ENCODE measurements at places on chromosomes 12 and 14.

GRCh38 chr14:58488550-58488949, 61.0 kb downstream of the KIAA0586 start:
- DNase-seq: no peak

DNA sequence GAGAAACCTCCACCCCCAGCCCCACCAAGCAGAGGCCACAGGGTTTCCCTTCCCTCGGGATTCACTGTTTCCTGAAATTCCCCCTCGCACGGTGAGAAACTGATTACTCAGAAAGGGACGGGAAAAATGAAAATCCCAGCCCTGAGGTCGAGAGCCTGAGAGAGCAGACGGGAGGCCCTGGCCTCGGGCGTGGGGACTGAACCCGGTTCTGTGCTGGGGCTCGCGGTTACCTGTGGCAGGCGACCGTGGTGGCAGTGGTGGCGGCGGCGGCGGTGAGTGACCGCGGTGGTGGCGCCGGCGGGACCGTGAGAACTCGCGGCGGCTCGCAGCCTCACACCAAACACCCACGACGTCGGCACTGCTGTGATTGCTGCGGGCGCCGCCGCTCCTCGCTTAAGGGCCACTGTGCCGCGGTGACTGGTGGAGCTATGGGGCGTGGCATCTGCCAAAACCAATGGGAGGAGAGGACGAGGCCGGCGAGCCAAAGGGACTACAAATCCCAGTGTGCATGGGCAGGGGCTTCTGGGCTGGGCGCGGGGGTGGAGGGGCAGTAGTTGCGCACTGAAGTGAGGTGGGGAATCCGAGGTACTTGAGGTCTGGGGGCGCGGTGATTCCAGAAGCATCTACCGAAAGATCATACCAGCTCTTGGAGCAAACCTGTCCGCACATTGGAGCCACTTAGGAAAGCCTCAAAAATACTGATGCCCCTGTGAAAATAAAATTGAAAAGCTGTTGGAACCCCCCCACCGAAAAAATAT, at the start of gene LGMN:
TSS of gene LGMN (minus strand) at position 369 of the 758 bp plus-strand sequence. CDS start 15,841 bp downstream, outside the sequence.
- DNase-seq: peak; percentile 75

DNA sequence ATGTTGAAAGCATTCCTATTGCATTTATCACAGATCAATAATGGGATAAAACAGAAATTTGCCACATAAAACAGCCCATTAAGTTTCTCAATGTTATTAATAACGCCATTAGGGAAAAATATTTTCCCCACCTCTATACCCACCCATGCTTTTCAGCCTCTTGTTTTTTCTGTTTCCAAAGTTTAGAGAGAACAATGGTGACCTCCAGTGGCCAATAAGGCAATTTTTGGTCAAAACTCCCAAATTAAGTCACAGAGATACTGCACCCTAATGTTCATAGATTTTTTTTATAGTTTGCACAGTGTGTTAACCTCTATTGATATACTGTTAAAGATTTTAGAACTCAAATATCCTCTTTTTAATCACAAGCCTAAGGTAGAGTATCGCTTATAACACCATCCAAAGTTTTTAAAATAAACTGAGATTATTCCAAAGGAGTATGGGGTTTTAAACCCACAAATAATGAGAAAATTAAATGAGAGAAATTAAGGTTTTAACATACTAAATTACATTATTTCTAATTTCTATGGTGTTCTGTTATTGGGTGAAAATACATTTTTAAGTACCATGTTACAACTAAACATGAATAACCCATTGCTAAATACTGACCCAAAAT, 184.7 kb upstream of the DCN start:
- no peak for DNase-seq

DNA sequence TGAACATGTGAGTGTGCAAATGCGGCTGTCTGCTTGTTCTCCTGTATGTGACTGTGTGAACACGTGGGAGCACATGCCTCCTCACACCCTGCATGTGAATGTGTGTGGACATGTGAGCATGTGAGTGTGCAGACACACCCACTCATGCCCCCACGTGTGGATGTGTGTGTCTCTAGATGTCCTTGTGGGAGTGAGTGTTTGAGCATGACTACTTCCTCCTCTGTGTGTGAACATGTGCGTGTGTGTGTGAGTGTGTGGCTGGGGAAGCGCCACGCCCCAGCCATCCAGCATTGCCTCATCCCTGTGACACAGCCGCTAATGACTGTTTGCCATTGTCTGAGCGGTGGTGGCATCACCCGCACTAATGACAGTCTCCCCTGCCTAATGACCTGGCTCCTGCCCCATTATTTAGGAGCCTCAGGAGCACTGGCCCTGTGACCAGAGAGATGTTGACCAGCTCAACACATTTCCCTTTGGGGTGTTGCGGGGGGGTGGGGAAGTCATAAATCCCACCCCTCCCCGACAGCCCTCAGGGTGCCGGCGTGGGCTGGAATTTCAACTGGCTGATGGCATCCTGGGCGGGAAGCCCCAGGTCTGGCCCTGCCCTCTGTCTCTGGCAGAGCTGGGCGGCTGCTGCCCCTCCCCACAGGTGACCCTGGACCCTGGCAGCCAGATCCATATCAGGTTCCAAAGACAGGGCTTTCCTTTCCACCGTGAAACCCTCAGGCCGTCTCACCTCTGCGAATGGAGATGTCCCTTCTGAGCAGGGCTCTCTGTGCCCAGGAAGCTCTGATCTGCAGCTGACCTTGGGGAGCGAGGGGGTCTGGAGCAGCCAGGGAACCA, 11.5 kb upstream of the KRT80 start:
- no peak for DNase-seq

GRCh38 chr12:2957816-2958431, 1.3 kb upstream of the TEAD4 start:
- DNase-seq: no peak

- no peak for DNase-seq
Measured at GRCh38 chr14:91383439-91383838, 34.2 kb downstream of the CCDC88C start.

DNA sequence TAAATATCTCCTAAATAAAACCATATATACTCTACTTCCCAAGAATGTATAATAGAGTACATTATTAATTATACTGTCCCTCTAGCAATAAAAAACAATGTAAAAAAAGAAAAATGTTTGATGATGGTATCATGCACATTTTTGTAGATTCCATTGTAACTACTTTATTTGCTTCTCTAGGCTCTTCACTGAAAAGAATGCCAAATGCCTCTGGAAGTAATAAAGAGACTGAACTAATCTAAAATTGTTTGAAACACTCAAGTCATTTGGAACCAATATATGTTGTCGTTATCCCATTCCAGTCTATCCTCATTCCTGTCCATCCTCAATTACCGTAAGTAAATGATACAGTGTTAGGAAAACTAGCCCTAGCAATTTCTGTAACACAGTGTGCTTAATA, 233.6 kb downstream of the C12orf50 start:
- DNase-seq: no peak

DNA sequence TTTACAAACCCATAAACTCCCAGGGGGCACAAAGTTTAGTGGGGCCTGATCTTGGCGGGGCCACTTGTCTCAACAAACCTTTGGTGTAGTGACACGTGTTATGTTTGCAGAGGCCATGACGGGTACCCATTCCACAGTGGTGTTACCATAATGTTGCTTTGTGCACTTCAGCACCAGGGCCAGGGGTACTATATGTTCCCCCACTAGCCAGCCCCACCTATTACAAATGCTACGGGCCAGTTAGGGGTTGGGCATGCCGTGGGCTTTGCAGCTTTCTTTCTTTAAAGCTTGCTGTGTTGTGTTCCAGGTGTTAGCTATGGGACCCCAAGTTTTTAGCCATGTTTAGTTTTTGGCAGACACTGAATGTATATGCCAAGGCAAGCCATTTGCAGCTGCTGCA, 30.8 kb upstream of the G2E3 start:
- no peak for DNase-seq

DNA sequence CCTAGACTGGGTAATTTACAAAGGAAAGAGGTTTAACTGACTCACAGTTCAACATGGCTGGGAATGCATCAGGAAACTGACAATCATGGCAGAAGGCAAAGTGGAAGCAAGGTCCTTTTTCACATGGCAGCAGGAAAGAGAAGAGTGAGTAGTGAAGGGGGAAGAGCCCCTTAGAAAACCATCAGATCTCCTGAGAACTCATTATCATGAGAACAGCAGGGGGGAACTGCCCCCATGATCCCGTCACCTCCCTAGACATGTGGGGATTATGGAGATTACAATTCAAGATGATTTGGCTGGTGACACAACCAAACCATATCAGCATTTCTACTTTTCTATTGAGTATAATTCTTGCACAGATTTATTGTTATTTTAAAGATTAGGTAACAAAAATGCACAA, 822.1 kb upstream of the FLRT2 start:
- no peak for DNase-seq

GRCh38 chr14:69582212-69582611, 7.5 kb upstream of the CCDC177 start:
- no peak for DNase-seq

DNA sequence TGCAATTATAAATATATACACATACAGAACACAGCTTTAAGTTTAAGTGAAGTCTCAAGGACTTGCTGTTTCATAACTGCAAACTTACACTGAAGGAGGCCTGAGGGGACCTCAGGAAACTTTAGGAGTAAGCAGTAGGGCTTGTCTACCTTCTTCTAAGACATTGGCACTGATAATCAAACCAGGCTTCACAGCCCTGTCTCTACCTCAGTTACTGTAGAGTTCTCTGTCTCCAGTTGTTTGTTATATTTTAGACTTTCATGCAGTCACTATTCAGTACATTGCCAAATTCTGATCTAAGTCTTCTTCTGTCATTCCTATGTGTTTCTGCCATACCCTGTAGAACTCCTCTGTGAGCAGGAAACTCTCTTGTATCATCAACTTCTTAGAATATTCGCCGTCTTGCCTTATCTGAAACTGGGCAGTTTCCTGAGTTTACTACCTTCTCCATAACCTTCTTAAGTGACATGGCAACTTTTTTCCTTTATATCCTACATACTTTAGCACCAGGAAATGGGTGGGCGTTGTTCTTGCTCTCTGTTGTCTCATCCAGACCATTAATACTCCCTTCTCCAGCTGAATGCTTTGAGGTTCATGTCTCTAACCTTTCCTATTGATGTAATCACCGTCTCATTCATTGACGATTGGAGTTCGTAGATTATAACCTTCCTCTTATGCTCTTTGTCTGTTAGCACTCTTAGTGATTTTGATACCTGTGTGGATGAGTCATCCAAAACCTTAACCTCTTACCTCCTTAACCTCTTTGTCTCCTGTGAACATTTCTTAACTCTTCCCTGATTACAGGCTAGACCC, 11.4 kb downstream of the APAF1 start:
- DNase-seq: no peak

All from stimulated activated CD4-positive, alpha-beta T cell treated with anti-CD3 and anti-CD28 coated beads, Interleukin-15, amount 100 ng/mL, for 48 hours (primary cell).